ENCODE measurements at places on chromosomes 16 and 17.

DNA sequence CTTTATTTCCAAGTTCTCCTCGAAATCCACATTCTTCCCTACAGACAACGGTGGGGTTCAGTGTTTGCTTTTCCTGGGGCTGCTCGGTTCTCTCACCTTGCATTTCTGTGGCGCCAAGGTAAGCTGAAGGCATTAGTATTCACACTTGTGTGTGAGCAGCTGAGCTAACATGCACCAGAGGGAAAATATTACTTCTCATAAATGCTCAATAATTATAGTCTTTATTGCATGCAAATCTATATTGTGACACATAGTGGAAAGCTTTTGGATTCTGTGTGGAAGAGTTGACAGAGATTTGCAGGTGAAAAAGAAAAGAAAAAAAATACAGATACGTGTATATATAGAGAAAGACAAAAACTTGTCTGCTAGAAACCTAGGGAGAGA is 411.8 kb downstream of the MAF start:
- DNase-seq = no peak

- DNase-seq = no peak
These were observed 11.0 kb downstream of the KRT32 start for GRCh38 chr17:41456204-41456603.

DNA sequence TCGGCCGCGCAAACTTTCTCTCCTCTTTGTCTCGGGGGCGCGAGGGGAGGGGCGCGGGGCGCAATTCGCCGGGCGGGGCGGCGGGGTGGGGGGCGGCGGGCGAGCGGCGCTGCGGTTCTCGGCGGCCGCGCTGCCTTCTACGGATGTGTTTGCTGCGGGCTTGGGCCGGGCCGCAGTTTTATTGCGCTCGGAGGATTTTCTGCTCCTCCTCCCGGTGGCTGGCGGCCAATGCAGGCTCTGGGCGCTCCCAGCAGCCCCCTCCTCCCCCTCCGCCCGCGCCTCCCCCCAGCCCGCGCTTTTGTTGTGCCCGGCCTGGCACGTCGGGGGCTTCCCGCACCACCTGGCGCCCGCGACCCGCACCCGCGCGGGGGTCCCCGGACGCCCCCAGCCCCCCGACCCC is at the start of gene TIMP2:
Gene TIMP2, minus strand, starts transcription at position 154 of the 400 bp plus-strand sequence. CDS start 299 bp downstream, outside the sequence.
- peak; percentile 46 for DNase-seq

GRCh38 chr16:81928271-81928918 is 82.9 kb downstream of the SDR42E1 start:
- DNase-seq = no peak

DNA sequence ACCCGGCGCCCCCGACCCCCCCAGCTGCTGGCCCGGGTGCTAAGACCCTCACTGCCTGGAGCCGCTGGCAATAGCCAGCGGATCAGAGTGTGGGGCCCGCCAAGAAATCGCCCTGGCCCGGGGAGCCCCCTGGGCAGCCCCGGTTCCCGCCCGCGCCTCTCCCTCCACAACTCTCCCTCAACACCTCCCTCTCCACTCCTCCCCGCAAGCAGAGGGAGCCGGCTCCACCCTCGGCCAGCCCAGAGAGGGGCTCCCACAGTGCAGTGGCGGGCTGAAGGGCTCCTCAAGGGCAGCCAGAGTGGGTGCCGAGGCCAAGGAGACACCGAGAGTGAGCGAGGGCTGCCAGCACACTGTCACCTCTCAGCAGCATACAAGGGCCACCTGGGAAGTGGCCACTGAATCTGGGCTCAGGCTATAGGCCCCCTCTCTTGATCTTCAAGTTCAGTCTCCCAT is 385.5 kb downstream of the SEC14L1 start:
- no peak for DNase-seq

DNA sequence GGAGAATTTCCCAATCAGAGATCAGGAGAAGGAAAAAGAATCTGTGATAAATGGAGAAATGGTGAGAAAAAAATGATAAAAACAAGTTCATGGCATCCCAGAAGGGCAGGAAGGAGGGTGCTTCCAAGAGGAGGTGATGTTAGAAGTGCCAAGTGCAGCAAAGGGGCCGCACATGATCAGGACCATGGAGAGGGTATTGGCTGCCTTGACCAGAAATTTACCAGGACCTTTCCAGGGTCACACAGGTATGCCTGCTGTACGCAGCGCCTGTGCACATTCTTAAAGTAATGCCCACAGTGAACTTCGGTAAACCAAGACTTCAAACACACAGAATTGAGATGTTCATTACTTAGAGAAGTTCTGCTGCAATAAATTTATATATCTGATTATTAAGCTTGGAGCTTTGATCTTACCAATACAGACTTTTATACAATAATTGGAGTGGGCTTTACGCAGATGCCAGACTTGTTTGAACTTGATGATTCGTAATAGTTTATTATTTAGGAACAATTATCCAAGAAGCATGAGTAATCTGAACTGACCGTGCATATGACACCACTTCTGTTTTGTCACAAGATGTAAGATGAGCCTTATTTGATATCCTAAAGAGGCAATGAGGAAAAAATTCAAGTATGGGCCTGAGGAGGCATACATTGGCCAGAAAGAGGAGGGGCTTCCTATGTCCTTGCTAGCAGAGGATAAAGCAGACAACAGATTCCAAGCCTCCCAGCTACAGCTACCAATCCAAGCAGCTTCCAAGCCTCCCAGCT is 2.2 kb upstream of the KRT33A start:
- no peak for DNase-seq

- DNase-seq = no peak
These were observed 599 bp downstream of the MRC2 start for GRCh38 chr17:62627904-62628633.

GRCh38 chr17:34763728-34764665 is 184.6 kb downstream of the TMEM132E start:
- no peak for DNase-seq

DNA sequence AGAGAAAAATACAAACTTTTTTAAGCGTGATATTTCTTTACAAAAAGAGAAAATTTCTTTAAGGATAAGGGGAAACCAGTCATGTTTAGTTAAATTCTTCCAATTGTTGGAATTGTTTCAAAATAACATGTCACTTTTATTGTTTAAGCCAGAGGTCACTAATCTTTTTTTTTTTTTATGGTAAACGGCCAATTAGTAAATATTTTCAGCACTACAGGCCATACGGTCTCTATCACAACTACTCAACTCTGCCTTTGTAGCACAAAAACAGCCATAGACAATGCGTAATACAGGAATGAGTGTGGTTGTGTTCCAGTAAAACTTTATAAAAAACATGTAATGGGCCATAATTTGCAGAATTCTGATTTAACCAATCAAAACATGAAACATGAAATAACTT is 401.4 kb downstream of the GRIN2A start:
- DNase-seq = no peak

DNA sequence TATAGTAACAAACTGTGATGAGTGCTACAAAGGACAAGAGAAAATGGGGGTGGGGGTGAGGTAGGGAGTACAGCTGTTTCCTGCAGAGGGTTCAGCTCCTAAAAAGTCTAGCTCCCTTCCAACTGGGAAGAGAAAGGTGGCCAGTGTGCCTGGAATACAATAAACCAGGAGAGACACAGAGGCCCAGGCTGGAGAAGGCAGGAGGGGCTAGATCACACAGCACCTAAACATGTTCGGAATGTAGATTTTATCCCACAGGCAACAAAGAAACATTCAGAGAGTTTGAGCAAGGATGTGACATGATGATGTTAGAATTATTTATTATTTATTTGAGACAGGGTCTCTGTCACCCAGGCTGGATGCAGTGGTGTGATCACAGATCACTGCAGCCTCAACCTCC is 10.2 kb downstream of the TEX2 start:
- no peak for DNase-seq

DNA sequence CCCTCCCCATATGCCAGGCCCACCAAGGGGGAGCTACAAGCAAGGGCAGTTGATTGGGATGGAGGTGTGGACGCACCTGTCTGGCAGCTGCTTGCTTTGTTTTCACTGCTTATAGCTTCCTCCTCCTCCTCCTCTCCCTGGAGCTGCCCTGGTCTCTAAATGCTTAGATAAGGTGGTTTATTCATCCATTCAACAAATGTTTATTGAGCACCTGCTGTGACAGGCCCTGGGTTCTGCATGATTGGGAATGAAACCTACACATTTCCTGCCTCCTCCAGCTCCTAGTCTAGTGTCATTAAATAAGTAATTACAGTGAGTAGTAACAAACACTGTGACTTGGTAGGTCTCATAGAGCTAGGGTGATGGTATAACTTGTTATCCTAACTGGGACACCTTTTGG is 17.4 kb upstream of the MAP3K14 start:
- no peak for DNase-seq

GRCh38 chr17:80185968-80186367 is 16.1 kb downstream of the CARD14 start:
- no peak for DNase-seq

- DNase-seq = no peak
These were observed 35.6 kb downstream of the CLEC3A start for GRCh38 chr16:78057803-78058564.

- DNase-seq = no peak
These were observed 303.8 kb downstream of the SEC14L1 start for GRCh38 chr17:77444628-77444983.

DNA sequence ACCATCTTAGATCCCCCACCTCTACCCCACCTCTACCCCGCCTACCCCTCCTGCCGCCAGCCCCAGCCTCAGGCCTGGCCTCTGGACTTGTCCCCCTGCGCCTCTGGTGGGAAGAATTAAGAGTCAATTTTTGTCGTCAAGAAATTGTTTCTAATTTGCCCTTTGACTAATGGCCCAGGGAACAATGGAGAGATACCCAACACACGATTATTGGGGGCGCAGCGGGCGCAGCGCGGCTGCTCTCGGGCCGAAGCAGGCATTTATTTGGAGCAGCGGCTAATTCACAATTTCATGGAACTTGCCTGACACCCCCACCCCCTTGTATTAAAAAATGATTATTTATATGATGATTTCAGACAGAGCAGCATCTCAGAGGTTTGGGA is 4.4 kb upstream of the BAHCC1 start:
- no peak for DNase-seq

- DNase-seq = no peak
These were observed 10.3 kb upstream of the MRPL58 start for GRCh38 chr17:75001915-75002843.

DNA sequence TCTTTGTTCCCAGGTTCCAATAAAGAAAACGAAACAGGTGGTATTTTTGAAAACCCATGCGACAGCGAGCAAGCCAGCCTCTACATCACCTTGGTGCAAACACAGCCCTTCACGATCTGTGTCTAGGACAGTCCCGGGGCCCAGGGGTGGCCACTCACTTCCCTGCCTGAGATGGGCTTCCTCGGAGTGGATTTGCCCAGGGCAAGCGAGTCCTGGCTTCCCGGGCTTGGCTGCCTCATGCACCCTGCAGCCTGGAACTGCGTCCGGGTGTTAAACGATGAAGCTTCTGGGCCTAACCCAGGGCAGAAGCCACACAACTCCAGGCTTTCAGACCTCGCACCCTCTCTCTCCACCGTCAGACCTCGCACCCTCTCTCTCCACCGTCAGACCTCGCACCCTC is 66.0 kb downstream of the RPH3AL start:
- DNase-seq = no peak

DNA sequence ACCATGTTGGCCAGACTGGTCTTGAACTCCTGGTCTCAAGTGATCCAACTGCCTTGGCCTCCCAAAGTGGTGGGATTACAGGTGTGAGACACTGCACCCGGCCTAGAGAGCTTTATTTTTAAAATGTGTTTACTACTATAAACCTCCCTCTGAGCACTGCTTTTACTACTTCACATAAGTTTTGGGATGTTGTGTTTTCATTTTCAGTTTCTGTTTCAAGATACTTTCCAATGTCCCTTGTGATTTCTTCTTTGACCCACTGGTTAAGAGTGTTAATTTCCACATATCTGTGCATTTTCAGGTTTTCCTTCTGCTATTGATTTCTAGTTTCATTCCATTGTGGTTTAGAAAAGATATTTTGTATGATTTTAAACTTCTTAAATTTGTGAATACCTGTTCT is 74.4 kb downstream of the NETO2 start:
- DNase-seq = no peak

DNA sequence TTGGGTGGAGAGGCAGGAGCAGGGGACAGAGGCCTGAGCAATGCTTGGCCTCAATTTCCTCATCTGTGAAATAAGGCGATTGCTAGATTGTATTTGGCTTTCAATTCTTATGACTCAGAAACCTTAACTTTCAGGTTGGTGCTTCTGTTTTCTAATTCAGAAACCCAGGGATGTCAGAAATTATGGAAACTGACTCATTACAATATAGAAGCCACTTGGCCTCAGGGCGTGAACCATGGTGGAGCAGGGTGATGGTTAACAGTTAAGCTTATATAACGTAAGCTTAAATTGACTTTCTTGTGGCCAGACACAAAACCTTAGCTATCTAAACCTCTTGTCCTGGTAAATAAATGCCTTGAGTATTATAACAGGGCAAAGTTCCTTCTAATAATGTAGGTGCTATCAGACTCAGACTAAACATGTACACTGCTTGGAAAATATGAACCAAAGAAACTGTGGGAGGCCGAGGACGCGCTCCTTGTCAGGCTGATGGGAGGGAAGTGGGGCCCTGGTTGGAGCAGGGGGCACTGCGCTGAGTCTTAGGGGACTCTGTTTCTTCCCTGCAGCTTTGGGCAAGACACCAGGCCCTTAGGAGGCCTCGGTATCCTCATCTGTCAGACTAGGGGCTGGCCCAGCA is 17.1 kb upstream of the SREBF1 start:
- no peak for DNase-seq

GRCh38 chr16:13194766-13195165 is 293.4 kb downstream of the SHISA9 start:
- DNase-seq = no peak

DNA sequence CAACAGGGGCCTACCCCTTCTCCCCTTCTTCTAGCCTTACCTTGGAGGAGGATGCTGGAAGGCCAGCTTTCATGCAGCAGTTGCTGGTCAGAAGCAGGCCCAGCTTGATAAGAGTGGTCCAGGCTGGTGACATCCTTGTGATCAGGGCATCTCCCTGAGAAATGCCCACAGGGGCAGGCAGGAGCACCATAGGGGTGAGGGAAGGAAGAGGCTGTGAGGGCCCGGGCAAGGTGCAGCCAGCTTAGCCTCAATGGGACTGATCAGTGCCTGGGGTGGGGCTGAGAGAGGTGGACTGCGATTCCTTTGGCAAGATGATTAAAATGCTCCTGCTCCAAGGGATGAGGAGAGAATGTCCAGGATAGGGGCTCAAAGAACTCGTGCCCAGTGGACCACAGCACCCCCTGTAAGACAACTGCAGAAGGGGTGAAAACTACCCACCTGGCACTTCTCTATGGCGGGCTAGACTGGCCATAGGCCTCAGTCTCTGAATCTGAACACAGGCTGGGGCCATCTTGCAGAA is 9.5 kb upstream of the GALK1 start:
- no peak for DNase-seq

DNA sequence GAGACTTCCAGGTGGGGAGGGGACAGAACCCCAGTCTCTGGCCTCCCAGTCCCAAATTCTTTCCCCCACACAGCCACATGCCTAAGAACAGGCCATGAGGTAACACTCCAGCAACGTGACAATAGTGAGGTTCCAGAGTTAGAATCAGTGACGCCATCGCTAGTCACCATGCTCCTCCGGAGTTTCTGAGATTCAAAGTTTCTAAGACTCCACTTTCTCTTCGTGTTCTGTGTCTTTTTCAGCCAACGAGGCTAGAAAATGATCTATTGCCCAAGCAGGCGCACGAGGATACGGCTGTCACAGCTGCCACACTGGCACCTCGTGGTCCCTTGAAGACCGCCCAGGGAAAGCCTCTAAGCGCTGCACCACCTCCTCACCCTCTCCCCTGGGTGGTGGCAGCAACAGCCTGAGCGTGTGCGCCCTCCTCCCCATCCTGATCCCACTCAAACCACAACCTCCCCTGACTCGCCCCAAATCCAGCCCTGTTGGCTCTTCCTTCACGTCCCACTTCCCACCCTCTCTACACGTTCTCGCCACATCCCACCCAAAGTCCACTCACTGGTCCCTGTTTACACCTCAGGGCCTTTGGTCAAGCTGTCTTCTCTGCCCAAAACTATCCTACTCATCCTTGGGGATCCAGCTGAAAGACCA is 1.0 kb downstream of the MCRIP1 start:
- no peak for DNase-seq
